Spinal cord (tissue), 10 donors: ENCODE measurements at places on chromosomes 5 and 9.

DNA sequence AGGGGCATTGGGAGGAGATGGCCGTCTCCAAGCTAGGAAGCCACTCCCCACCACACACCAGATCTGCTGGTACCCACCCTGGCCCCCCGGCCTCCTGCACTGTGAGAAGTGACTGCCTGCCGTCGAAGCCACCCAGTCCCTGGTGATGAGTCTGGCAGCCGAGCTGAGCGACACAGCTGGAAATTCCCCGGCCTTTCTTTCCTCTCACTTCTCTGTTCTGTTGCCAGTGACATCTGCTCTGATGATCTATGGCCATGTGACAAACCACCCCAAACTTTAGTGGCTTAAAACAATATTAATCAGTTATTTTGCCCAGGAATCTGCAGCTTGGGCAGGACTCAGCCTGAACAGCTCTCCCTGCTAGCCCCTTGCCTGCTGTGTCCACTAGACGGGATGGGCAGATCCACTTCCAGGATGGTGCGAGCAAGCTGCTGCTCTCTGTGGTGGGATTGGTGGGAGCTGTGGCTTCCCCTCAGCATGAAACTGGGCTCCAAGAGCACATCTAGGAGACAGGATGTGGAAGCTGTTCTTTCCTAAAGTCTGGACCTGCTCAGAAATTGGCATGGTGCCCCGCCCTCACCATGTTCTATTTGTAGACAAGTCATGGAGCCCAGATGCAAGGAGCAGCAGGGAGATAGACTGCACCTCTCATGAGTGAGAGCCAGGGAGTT is 211.2 kb downstream of the GADD45G start:
- H3K27ac ChIP-seq = no peak overlapping the region
- H3K27me3 ChIP-seq = no peaks in the 10 kb centered on the region
- H3K4me3 ChIP-seq = no peak overlapping the region
- H3K4me1 ChIP-seq = peaks cover 9% of the 10 kb centered on the region

DNA sequence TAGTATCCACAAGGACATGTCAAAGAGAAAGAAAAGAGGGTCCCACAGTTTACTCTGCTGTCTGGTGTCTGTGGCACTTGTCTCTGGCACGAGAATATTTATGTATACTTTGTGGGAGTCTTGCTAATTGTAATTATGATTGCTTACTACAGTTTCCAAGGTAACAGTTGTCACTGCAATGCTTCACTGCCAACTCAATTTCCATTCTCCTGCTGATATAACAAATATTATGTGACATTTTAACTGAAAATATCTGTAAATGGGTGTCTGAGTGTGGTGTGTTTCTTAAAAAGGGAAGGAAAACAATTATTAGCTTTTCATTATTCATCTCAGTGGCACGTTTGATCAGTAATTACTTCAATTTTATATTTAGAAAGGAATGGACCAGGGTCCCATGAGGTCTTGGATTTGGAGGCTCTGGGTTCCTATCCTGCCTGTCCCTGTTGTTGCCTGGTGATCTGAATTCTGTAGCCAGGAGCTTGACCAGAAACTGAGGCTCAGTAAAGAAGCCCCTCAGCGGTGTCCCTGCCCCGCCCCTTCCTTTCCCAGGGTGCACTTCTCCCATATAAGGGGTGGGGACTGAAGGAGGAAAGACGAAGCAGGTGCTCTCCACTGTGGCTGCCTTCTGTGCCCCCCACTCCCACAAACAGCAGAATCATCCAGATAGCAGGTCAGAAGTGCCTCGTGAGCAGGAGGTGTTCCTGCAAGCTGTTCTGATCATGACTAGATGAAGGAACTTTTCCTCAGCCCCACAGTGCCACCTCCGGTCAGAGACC is 137.3 kb upstream of the KIF2A start:
- no peaks in the 10 kb centered on the region for H3K27me3 ChIP-seq
- no peak for DNase-seq
- H3K36me3 ChIP-seq = no peaks in the 10 kb centered on the region
- H3K4me3 ChIP-seq = no peak overlapping the region

- H3K27me3 ChIP-seq = no peaks in the 10 kb centered on the region
- no peaks in the 10 kb centered on the region for H3K4me1 ChIP-seq
- no peak overlapping the region for H3K27ac ChIP-seq
- H3K36me3 ChIP-seq = no peaks in the 10 kb centered on the region
- DNase-seq = peak; percentile 44
Observed at GRCh38 chr5:4027088-4027734, 431.6 kb downstream of the IRX1 start.

GRCh38 chr9:132810314-132810713 is 67.8 kb downstream of the AK8 start:
- peaks cover 8% of the 10 kb centered on the region for H3K4me1 ChIP-seq
- H3K27me3 ChIP-seq = no peaks in the 10 kb centered on the region
- H3K36me3 ChIP-seq = peaks cover 6% of the 10 kb centered on the region
- H3K4me3 ChIP-seq = no peak overlapping the region

DNA sequence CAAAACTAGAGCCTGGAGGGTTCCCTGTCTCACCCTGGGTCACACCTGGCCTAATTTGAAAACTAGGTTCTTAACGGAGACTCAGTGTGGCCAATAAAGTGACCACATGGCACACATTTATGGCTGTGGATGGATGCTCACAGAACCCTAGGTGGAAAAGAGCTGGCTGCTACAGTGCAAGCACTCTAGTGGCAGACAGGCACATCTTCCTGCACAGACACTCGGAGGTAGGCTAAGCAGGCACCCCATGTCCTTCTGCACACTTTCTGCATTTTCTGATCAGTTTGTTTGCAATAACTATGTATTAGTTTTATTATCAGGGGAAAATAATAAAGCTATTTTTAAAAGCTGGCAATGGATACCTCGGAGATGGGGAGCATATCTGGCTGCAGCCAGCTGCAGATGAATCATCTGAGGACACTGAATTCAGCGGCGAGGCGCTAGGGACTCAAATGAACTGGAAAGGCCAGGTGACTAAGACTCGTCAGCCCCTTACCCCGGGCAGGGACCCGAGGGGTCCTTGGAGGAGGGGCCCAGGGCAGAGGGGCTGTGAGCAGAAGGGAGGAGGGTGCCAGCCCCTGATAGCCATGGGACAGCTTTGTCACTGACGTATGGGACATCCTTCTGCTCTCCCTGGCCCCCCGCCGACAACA is 96.2 kb downstream of the OLFM1 start:
- peaks cover 34% of the 10 kb centered on the region for H3K4me1 ChIP-seq
- peaks cover 11% of the 10 kb centered on the region for H3K27me3 ChIP-seq
- H3K4me3 ChIP-seq = no peak overlapping the region

DNA sequence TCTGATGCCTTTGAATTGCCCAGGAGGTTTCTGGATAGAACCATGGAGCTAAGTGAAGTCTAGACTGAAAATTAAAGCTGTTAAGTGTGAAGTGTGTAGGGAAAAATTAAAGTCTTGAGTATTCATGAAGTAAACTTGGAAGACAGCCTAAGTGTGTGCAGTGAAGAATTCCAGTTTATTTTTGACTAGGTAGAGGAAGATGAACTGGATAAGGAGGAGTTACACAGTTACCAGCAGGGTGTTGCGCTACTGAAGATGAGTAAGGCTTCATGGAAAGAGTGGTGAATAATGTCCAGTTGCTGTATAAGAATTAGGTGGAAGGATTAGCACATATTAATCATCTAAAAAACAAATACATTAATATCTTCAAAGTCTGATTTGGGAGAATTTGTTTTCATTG is 5.7 kb upstream of the CHD1 start:
- no peak overlapping the region for H3K4me3 ChIP-seq
- H3K27ac ChIP-seq = no peak overlapping the region
- peaks cover 4% of the 10 kb centered on the region for H3K4me1 ChIP-seq
- no peak for DNase-seq
- H3K27me3 ChIP-seq = no peaks in the 10 kb centered on the region

- H3K4me1 ChIP-seq = peaks cover 39% of the 10 kb centered on the region
- no peaks in the 10 kb centered on the region for H3K27me3 ChIP-seq
- no peak overlapping the region for H3K27ac ChIP-seq
Observed at GRCh38 chr9:134190232-134191121, 26.1 kb upstream of the RNU6ATAC start.

DNA sequence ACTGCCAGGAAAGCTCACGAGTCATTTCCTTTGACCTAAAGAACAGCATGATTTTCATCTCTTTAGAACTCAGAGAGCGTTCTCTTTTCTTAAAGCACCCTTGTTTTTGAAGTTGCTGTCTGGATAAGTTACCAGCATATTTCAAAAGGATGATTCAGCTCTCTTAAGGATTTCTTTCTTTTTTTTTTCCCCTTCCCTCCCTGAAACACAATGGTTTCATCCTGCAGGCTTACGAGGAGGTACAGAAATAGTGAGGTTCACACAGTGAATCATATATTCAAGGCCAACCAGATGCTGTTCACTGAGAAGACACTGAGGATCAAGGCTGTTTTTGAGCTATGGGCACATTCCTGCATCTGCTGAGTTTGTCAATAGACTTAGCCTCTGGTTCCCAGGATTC is 257.2 kb downstream of the KIF4B start:
- H3K27ac ChIP-seq = no peak overlapping the region
- H3K4me3 ChIP-seq = no peak overlapping the region
- no peaks in the 10 kb centered on the region for H3K27me3 ChIP-seq
- no peak for DNase-seq
- H3K4me1 ChIP-seq = peaks cover 5% of the 10 kb centered on the region

- H3K27ac ChIP-seq = no peak overlapping the region
- H3K36me3 ChIP-seq = no peaks in the 10 kb centered on the region
Observed at GRCh38 chr9:80437091-80437640, 865.4 kb downstream of the TLE4 start.

DNA sequence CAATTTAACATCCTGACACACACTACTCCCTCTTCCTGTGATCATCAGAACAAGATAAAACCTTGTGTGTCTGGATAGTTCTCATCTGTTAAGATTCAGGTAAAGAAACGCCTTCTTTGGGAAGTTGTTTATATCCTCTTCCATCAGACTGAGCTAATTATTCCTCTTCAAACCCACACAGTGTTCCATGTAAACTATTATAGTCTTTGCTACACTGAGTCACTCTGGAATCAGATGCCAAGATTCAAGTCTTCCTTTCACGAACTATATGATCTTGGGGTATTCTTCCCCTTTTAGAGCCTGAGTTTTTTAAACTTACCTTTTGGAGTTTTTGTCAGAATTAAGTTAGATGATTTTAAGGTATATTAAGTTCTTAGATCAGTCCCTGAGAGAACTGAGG is 2.0 kb downstream of the OR1J1 start:
- no peaks in the 10 kb centered on the region for H3K4me1 ChIP-seq
- H3K4me3 ChIP-seq = no peak overlapping the region
- no peak for DNase-seq
- H3K36me3 ChIP-seq = no peaks in the 10 kb centered on the region
- H3K27ac ChIP-seq = no peak overlapping the region

DNA sequence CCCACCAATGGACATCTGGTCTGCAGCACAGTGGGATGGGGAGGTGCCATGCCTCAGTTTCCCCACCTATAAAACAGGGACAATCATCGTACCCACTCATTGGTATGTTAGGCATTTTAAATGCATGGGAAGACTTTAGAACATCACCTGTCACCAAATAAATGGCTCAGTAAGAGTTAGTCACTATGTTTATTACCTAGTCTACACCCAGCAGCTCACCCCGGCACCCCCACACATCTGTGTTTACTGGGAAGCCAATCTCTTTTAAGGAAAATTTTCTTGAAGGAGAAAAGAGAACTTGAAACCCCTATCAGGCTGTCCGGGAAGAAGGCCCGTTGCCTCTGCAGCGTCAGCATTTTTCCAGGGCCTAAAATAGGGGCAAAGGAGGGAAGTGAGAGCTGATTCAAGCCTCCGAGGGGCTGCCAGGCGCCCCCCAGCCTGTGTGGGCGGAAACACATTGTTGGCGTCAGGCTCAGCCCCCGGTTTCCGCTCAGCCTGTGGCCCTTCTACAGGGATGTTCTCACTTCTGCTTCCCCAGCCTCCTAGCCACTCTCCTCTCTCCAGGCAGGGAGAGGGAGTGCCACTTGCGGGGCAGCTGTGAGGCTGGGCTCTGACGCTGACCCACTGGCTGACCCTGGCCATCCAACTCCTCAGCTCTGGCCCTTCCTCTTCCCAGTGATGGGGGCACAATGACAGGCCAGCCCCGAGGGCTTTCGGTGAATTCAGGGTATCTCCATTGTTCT is 4.6 kb downstream of the CSF1R start:
- H3K4me1 ChIP-seq = peaks cover 11% of the 10 kb centered on the region
- H3K27ac ChIP-seq = peak overlapping the region; percentile 6
- DNase-seq = no peak
- H3K4me3 ChIP-seq = no peak overlapping the region

DNA sequence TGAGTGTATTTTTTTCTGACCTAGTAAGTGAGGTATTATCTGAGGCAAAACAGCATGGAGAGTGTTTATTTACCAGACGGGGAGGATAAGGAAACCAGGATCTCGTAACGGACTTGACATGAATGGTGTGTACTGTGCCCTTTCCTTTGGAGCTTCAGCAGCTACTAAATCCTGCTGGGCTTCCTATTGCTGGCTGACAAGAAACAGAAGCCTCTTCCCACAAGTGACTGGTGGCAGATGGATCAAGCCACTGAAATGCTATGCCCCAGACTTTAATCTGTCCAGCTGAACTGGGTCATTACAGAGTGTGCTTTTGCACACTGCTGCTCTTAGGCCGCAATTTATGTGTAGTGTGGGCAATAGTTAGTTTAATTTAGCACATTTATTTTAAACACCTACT is 162.7 kb upstream of the MRPS30 start:
- H3K4me3 ChIP-seq = no peak overlapping the region
- DNase-seq = peak; percentile 44
- no peak overlapping the region for H3K27ac ChIP-seq
- H3K36me3 ChIP-seq = no peaks in the 10 kb centered on the region
- H3K4me1 ChIP-seq = no peaks in the 10 kb centered on the region

- no peaks in the 10 kb centered on the region for H3K36me3 ChIP-seq
- no peak overlapping the region for H3K4me3 ChIP-seq
- H3K27me3 ChIP-seq = no peaks in the 10 kb centered on the region
- DNase-seq = no peak
Observed at GRCh38 chr5:143932584-143932983, 120.6 kb downstream of the HMHB1 start.

GRCh38 chr5:19751326-19751725 is 236.7 kb downstream of the CDH18 start:
- no peaks in the 10 kb centered on the region for H3K4me1 ChIP-seq
- DNase-seq = no peak
- H3K36me3 ChIP-seq = no peaks in the 10 kb centered on the region
- H3K27ac ChIP-seq = no peak overlapping the region
- H3K27me3 ChIP-seq = no peaks in the 10 kb centered on the region

DNA sequence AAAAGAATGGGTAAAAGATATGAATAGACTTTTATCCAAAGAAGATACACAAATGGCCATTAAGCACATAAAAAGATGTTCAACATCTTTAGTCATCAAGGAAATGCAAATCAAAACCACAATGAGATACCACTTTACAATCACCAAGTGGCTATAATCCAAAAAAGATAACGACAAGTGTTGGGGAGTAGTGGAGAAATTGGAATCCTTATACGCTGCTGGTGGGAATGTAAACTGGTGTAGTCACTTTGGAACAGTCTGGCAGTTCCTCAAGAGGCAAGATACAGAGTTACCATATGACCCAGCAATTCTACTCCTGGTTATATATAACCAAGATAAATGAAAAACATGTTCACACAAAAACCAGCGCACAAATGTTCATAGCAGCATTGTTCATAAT is 234.9 kb downstream of the SPATA31D1 start:
- H3K27me3 ChIP-seq = no peaks in the 10 kb centered on the region
- no peaks in the 10 kb centered on the region for H3K36me3 ChIP-seq
- H3K4me3 ChIP-seq = no peak overlapping the region
- H3K27ac ChIP-seq = no peak overlapping the region
- no peaks in the 10 kb centered on the region for H3K4me1 ChIP-seq

GRCh38 chr9:136156209-136157120 is 37.8 kb upstream of the TMEM250 start:
- no peaks in the 10 kb centered on the region for H3K36me3 ChIP-seq
- H3K27ac ChIP-seq = no peak overlapping the region
- no peak overlapping the region for H3K4me3 ChIP-seq
- no peak for DNase-seq
- peaks cover 18% of the 10 kb centered on the region for H3K27me3 ChIP-seq
- peaks cover 18% of the 10 kb centered on the region for H3K4me1 ChIP-seq
